Endothelial cell (in vitro differentiated cells): ENCODE measurements at places on chromosomes 6 and 20. TPM values are rescaled to one million over a fixed set of nuclear protein-coding genes. Genes with fewer than 3 reads are reported as not detected.

SCUBE3 gene
- 1.2 TPM for total RNA-seq

SLC22A7 gene
- total RNA-seq: not detected

MEP1A gene
- not detected for total RNA-seq

UBD gene
- not detected for total RNA-seq

ADAM33 gene
- total RNA-seq: 0.23 TPM

RBM39 gene
- 308 TPM for total RNA-seq

OVOL2 gene
- not detected for total RNA-seq

NPBWR2 gene
- total RNA-seq: not detected

VGLL2 gene
- 0.77 TPM for total RNA-seq

TRIM31 gene
- total RNA-seq: not detected

CLPSL2 gene
- total RNA-seq: not detected

IMPG1 gene
- total RNA-seq: not detected

HRH3 gene
- not detected for total RNA-seq

AHI1 gene
- 12.6 TPM for total RNA-seq

RBPJL gene
- total RNA-seq: not detected

DNMT3B gene
- total RNA-seq: 77.9 TPM

FAM83D gene
- 7.7 TPM for total RNA-seq

WFDC5 gene
- not detected for total RNA-seq

SOX4 gene
- 132 TPM for total RNA-seq

MMP24 gene
- 9.1 TPM for total RNA-seq

THBS2 gene
- 0.23 TPM for total RNA-seq

SLC17A9 gene
- total RNA-seq: 7.0 TPM

RNF144B gene
- total RNA-seq: 23.2 TPM

GGTLC1 gene
- not detected for total RNA-seq

ZNF391 gene
- 6.7 TPM for total RNA-seq

MCUR1 gene
- total RNA-seq: 39.7 TPM

C6orf118 gene
- not detected for total RNA-seq

TCP11 gene
- total RNA-seq: 0.18 TPM

IL17A gene
- total RNA-seq: not detected

RPS6KA2 gene
- total RNA-seq: 105 TPM

F13A1 gene
- total RNA-seq: not detected

OXT gene
- not detected for total RNA-seq

PPP1R3G gene
- 0.05 TPM for total RNA-seq

BCKDHB gene
- 15.3 TPM for total RNA-seq

CLPSL1 gene
- not detected for total RNA-seq

TRIM40 gene
- total RNA-seq: not detected

GPR63 gene
- 1.5 TPM for total RNA-seq

ATP6V1G2 gene
- 1.8 TPM for total RNA-seq

ADTRP gene
- total RNA-seq: not detected

CST2 gene
- total RNA-seq: not detected

ASIP gene
- not detected for total RNA-seq

HUS1B gene
- 0.72 TPM for total RNA-seq

C6orf58 gene
- total RNA-seq: 0.82 TPM

RAB44 gene
- total RNA-seq: not detected

SLC17A3 gene
- total RNA-seq: 0.23 TPM

HCRTR2 gene
- not detected for total RNA-seq

MEA1 gene
- total RNA-seq: 61.0 TPM

PERP gene
- total RNA-seq: 11.4 TPM

HLA-DRB5 gene
- total RNA-seq: 0.82 TPM

RAET1G gene
- 3.8 TPM for total RNA-seq

CD2AP gene
- total RNA-seq: 40.3 TPM

GABRR1 gene
- not detected for total RNA-seq

CEP57L1 gene
- 11.0 TPM for total RNA-seq

TRDN gene
- total RNA-seq: 9.1 TPM

RNF8 gene
- 21.8 TPM for total RNA-seq

NMBR gene
- total RNA-seq: not detected

RUNX2 gene
- total RNA-seq: 1.8 TPM

RNF5 gene
- total RNA-seq: 44.4 TPM
